Activated effector memory CD4-positive, alpha-beta T cell treated with Interleukin-2 at 50 U/mL for 16 hours (primary cell): ENCODE measurements at places on chromosomes 2 and 18.

DNA sequence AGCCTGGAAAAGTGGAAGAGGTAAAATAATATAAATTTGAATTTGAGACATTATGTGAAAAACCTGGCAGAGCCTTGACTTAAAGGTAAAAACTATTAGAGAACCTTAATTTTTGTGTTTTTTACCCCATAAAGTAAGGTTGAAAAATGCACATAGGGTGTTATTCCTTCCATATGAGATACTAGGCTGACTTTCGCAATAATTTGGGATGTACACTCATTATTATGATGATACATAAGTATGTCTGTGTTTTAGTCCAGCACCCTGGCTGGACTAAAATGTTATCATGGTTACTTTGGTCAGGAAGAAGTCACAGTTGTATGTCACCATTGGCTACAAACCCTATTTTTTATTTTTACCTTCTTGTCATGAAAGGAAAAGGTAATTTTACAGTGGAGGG lies 19.8 kb downstream of the NEMP2 start:
- no peak for DNase-seq

- no peak for DNase-seq
Measured at GRCh38 chr2:144468823-144469595, 50.9 kb downstream of the ZEB2 start.

DNA sequence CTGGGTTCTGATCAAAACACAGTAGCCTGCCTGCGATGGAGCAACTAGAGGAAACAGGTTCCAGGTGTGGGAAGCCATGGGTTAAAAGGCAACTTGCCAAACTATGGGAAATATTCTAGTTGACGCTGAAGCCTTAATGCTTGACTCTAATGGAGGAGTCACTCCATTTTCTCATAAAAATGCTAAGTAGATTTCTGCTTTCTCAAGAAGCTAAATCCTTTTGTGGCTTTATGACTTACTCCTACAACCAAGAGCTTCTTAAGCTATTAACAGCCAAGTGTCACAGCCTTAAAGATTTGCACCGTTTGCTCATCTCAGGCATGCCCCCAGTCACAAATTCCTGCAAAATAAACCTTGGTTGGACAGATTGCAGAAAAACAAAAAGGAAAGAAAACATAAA lies 25.2 kb downstream of the ANKRD44 start:
- no peak for DNase-seq

DNA sequence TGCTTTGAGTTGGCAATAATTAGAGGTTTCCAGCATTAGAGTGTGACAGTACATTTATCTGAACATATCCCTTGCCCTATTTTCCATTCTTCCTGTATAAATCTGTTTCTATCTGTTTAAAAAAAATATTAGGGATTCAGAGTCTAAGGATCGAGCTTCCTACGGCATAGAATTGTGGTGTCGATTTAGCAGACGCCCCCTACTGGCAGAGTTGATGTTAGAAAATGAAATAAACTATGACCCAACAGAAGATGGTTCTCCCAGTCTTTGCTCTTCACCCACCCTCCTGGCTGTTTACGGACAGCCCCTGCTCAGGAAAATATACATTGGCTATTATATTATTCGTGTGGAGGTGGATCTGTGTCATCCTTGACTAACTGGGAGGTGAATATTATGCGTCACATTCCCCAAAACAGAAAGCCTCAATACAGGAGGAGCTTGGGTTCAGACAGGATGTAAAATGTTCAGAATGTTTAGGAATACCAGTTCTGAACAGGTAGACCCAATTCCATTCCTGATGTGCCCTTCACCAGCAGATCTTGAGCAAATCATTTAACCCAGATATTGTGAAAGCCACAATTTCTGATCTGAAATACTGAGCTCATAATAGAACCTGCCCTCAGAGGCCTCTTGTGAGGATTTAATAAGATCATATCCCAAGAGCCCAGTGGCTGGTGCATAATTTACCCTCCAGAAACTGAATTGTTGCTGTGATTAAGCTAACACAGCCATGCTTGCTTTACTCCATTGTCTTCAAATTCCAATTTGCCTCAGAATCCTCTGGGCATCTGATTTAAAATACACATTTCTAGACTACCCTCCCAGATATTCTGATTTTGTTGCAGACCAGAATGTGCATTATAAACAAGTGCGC lies 10.8 kb upstream of the ERMN start:
- DNase-seq, result no peak

DNA sequence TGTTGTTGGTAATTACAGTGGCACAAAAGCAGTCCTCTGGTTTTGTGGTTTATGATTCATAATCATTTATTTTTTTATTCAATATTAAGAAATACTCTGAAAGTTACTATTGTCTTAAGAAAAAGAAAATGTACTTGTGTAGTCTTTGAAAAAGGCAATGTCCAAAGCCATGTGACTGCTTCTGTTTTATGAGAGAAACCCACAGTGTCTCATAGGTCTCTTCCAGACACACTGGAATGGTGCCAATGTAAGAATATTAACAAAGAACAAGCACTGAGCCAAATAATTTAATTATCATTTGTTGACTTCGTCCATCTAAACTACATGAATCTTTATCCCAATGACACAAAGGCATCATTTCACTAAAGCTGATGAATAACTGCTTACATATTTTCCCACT lies 62.5 kb downstream of the RPRM start:
- DNase-seq, result no peak

GRCh38 chr2:20687260-20687832 lies 20.4 kb downstream of the GDF7 start:
- DNase-seq, result no peak

- no peak for DNase-seq
Measured at GRCh38 chr2:222538535-222538934, 114.2 kb downstream of the SGPP2 start.

- DNase-seq, result no peak
Measured at GRCh38 chr18:65279668-65280305, 471.0 kb upstream of the CDH7 start.

DNA sequence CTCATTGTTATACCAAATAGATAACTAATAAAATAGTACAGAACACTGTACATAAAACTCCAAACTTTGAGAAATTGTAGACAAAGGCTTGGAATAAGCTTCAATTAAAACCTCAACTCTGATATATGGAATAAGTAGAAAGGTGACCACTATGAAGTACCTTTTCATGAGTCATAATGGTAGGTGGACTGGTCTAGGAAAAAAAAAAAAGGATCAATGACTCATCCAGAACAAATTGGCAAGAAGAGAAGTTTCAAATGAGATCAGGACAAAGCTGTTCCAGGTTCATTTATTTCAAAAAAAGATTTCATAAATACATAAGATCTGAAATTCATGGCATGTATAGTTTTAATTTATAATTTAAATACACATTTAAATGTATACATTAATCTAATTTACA lies 769.7 kb downstream of the SUCLG1 start:
- no peak for DNase-seq

GRCh38 chr2:149271575-149271974 lies 58.8 kb upstream of the LYPD6 start:
- no peak for DNase-seq

DNA sequence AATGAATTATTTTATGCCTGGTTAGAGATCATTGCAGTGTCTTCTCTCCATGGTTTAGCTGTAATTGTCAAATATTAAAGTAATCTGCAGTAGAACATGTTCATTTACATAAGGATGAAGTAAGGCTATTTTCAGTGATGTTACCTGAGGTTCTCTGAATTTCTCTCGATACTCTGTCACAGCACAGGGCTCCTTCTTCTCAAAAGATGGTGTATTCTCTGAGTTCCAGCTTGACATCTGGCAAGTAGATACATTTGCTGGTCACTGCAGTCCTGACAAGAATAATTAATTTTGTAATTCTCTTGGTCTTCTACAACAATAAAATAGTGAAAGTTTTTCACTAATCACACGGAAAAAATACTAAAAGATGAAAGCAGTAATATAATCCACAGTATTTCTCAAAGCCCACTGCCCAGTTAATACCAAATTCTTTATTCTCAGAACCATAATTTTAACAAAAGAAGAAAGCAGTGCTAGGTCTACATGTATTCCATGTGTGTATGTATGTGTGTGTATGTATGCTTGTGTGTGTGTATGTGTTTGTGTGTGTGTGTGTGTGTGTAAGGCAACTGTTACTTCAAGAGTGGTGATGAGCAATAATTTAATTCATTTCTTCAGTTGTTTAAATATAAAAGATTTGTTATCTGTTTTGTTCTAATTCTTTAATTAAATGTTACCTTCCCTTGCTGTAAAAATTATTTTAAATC lies 1165.5 kb upstream of the SLC39A10 start:
- DNase-seq, result no peak

- DNase-seq, result no peak
Measured at GRCh38 chr2:60643747-60644146, 90.3 kb upstream of the BCL11A start.

DNA sequence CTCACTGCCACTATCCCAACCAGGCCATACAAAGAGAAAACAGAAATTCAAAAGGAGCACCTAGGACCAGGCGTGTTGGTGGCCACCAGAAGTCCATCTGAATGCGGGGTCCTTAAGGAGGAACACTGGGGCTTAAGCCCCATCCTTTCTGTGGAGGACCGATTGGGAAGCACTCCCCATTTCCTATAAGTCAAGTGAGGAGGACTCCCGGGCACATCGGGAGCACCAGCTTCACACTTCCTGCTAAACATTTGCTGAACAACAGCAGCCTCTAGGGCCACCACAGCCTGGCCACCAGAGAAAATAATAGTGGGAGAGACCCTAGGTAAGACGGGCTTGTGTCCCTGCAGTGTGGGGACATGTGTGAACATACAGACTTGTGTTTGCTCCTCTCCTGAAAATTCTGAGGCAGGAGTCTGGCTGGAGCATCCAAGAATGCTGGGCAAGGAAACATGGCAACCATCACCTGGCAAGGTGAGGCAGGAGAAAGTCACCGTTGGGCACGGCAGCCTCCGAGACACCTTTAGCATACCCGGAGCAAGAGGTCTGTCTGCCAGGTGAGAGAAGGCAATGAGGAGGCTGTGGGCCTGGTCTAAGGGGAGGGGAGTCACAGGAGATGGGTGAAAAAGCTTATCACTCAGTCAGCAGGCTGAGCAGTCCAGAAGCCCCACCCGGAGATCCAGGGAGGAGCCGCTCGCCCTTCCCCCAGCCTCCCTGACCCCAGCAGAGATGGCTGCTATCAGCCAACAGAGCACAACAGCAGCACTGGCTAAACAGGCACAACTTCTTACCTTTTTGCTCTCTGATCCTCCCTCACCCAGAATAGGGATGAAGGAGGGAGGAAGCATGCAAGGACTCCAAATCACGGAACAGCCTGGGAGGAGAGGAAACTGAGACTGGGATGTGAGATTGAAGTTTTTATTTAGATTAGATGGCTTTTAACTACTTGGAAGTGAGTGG lies 282.3 kb downstream of the EIPR1 start:
- DNase-seq, result no peak

DNA sequence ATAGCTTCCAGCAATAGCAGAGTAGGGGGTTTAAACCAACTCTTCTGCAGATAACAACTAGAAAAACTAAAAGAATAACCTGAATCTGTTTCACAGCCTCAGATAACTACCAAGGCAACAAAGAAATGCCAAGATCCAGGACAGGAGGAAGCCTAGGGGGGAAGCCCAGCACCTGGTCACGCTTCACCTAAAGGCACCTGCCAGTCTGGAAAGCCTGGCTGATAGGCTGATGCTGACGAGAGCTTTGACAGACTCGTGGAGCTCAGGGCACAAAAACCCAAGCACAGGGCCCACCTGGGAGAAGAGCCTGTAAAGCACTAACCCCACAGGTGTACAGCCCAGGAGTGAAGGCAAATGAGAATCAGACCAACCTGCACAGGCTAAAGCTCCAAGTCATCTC lies 22.6 kb downstream of the EIPR1 start:
- DNase-seq, result no peak

DNA sequence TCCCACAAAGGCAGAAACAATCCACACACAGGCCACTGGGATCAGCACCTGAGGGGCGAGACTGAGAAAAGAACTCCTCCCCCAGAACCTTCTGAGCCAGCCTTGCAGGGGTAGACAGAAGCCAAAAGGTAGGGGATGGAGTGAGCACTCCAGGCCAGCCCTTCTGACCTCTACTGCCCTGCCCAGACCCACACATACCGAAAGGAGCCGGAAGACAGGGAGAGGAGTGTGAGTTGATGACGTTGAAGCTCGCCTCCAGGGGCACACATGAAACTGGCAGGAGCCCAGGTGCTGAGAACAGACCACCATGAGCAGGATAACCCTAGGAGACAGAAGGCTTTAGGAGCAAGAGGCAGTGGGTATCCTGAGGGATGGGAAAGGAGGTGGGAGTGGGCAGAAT lies 1.8 kb downstream of the SLC23A3 start:
- DNase-seq, result no peak

DNA sequence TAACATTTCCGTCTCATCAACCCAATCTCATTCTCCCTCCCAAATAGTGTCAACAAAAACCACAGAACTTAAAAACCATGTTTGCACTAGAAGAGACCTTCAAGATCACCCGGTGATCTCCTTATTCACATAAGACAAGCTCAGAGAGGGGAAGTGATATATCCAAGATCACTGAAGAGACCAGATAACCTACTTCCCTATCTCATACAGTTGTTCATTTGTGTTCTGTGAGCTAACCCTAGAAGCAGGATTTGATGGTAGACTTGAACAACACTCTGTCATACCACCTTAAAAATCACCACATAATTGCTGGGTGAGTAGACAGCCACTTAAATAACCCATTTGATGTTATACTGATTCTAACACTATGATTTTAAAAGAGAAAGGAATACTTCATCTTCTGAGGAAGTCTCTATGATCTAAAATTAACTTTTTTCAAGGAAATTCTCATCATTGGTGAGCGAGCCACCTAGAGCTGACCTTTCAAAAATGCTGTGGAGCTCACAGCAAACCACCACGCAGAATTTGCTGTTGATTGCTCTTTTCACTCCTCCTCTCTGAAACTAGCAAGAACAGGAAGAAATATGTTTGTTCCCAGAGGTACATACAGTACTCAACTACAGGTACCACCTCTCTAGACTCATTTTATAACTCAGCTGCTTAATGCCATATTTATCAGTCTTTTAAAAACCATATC lies 15.1 kb downstream of the AAK1 start:
- DNase-seq, result no peak

DNA sequence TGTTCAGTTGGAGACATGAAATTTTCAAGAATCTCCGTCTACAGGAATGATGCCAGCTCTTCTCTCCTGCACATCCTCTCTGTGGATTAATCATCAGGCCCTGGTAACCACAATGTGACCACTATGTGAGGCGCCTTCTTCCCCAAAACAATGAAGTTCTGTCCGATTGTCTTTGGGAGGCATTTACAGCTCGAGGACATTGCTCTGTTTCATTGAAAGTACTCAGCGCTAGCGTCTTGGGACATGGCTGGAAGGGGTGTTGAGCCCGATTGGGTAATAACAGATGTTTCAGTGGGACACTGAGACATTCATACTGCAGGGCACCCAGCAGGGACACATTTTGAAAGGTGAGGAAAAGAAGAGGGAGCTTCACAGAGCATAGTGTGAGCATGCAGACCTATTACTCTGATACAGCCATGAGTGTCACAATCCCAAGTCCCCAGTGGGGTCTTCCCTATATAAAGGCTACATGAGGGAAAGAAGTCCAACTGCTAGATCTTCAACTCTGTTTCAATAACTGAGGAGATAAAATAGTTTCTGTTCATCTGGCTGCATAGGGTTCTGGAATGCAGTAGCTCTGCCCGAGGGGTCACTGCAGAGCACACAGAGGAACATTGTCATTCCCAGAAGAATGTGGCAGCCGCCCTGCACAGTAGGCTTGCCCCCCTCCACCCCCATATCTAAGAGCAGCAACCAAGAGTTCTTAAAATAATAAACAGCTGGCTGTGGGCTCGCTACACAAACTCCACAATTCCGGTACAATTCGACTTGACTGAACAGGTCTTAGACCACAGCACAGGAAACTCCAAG lies 237.3 kb downstream of the OSR1 start:
- DNase-seq, result no peak
